ENCODE measurements at places on chromosomes 3 and 15.

- no peak for DNase-seq
Measured at GRCh38 chr3:178849199-178849910, 222.3 kb downstream of the ZMAT3 start.

DNA sequence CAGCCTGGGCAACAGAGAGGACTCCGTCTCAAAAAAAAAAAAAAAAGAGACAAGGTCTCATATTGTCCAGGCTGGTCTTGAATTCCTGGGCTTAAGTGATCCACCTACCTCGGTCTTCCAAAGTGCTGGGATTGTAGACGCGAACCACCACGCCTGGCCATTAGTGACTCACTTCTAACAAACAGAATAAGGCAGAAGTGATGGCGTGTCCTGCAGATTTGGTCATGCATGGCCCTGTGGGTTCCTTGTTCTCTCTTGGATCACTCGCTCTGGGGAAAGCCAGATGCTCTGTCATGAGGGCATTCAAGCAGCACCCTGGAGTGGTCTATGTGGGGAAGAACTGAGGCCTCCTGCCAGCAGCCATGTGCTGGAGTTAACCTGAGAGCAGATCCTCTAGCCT lies 27.4 kb upstream of the TJP1 start:
- no peak for DNase-seq

DNA sequence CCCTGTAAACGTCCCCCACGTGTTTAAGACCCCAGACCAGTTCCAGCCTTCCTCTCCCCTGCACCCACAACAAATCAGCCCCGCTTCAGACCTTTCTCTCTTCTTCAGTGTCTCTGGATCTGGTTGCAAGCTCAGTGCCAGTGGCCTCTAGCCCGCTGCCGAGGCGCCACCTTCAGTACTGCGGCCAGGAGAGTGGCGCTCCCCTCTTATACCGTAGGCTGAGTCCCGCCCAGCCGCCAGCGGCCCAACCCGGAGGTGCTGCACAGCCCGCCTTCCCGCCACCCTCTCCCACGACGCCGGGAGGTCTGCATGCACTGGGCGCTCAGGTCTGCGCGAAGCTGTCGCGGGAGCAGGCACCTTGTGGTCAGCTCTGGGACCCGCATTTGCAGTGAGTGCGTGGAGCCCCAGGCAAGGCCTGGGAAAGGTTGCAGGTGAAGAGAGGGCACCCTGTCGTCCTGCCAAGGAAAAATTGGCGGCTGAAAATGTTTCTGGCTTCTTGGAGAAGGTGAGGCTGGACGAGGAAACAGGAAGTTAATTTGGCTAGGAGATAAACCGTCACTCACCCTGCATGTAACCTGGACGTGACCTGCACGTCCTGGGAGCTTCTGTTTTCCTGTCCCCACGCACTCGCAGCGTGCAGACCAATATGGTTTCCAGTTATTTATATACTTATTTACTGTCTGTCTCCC lies at the start of gene C2CD4B:
Gene C2CD4B (minus strand): TSS at position 182 of the 689 bp plus-strand sequence. CDS start 301 bp downstream, outside the sequence.
- no peak for DNase-seq

DNA sequence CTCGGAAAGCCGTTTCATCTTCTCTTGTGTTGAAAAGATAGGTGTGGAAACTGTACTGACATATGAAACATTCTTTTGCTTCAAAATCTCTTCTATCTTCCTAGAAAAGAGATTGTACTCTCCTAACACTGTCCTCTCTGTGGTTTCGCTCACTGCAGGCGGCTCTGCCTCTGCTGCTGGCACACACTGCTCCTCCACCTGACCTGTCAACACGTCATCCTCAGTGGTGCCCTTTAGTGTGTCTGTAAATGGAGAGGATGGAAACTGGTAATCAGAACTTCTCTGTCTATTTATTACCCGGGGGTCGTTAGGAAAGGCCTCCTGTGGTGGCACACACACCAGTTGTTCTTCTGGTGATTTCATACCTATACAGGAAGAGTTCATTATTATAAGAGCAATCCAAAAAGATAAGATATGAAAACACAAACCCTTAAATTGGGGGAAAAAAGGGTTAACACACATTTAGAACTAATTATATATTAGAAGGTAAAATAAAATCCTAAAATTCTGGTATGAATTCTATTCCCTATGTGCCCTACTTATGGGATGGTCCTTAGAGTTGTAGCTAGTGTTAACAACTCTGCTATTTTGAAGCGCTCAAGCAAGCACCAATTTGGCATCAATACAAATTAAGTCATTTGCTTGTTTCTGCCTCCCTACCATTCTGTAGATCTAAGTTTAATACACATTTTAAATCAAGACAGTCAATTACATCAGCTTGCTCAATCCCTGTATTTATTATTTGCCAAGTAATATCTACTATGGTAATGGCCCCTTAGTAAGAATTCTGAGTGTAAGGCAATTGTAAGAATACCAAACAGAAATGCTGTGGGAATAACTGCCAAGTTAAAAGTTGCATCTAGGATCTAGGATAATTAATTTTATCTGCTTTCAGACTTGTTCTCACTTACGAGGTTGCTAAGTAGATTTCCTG lies 49.2 kb downstream of the TASOR start:
- no peak for DNase-seq

GRCh38 chr3:42698216-42698910 lies 4.2 kb downstream of the HHATL start:
- no peak for DNase-seq

All from stimulated activated CD4-positive, alpha-beta T cell treated with anti-CD3 and anti-CD28 coated beads, TNF-alpha, amount 100 ng/mL, for 1 hour (primary cell).